Activated naive CD4-positive, alpha-beta T cell treated with Interleukin-2 at 50 U/mL for 16 hours (primary cell): ENCODE measurements at places on chromosomes 11 and 22.

GRCh38 chr11:36103933-36104530 is 160.2 kb downstream of the LDLRAD3 start:
- DNase-seq: no peak

GRCh38 chr22:19361501-19362103 is 69.9 kb downstream of the HIRA start:
- DNase-seq: no peak

- DNase-seq: no peak
These were observed 92.5 kb downstream of the CCDC83 start for GRCh38 chr11:85947431-85948272.

DNA sequence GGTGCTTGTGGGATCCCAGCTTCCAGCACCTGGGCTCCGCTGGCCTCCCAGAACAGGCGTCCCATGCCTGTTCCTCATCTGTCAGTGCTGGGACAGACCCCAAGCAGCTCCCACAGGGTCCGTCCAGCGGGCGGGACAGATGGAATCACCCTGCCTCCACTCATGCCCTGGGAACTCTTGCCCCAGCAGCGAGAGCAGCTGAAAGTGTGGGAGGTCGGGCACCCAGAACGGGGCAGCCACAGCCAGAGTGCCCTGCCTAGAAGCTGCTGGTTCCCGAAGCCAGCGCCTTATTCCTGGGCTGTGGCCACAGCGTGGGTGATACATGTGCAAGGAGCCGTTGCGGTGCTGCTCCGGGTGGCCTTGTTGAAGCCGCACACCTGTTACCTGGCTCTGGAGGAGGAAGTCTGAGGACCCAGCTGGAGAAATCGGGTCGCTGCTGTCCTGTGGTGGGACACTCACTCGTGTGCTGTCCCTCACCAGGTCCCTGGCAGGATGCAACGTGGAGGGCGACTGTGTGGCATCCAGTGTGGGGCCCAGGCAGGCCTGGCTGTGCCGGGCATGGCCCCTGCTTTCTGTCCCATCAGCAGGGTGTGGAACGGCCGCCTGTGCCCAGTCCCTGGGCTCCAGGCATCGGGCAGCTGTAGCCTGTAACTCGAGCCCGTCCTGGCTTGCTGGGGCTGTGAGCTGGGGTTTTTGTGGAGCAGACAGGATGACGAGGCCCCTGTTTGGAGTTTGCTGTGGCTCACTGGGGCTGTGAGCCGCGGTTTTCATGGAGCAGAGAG is 16.2 kb downstream of the GRAMD4 start:
- no peak for DNase-seq

DNA sequence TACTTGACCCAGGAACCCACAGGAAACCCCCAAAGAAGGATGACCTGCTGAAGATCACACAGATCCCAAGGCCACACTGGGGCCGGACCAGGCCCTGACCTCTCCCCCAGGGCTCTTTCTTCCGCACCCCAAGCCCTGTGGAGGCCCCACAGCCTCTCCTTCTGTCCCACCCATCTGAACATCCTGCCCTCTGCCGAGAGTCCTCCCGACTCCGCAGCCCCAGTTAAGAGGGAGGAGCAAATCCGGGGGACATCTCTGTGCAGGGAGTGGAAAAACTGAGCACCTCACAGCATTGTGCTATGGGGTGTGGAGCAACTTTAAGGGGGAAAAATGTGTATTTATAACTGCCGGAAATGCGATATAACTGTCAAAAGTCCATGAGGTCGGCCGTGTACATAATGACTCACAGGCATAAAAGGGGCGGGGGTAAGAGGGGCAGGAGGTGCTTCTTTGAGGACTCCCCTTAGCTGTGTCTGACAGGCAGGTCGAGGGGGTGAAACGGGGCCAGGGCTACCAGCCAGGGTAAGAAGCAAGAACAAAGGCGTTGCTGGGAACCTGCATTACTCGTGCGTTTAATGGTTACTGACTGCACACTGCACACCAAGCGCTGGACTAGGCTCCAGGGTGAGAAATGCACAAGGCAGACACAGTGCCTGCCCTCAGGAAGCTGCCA is 57.2 kb downstream of the WNT11 start:
- DNase-seq: no peak

DNA sequence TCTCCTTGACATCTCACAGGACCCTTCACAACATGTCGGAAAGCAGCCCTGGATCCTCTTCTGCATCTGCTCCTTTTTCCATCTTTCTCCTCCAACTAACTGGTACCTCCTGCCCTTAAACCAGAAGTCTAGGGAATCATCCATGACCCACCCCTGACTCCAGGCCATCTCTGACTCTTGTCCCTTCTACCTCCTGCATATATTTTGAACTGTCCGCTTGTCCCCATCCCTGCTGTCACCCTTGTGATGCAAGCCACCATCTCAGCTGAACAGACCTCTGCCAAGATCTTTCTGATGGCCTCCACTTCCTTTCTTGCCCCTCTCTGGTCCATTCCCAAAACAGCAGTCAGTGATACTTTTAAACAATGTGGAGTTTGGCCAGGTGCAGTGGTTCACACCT is 7.0 kb downstream of the RIBC2 start:
- no peak for DNase-seq

GRCh38 chr11:102467080-102467708 is 14.6 kb upstream of the TMEM123 start:
- no peak for DNase-seq

GRCh38 chr22:46507451-46508425 is 29.7 kb downstream of the CELSR1 start:
- no peak for DNase-seq

DNA sequence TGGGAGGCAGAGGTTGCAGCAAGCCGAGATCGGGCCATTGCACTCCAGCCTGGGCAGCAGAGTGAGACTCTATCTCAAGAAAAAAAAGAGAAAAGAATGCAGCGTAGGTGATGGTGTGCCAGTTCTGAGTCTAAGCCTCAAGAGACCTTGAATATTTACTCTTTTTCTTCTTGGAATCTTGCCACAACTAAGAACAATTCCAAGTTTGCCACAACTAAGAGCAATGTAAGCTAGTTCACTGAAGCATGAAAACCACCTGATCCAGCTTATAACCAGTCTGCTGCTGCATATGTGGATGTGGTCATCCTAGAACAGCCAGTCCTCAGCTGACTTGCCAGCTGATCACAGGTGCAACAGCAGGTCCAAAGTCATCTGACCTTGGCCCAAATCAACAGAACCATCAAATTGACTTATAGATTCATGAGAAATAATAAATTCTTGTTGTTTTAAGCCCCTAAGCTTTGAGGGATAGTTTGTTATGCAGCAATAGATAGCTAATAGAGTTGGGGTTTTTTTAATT is 25.4 kb upstream of the SEZ6L start:
- DNase-seq: no peak

- DNase-seq: no peak
These were observed 3.7 kb upstream of the MIEF1 start for GRCh38 chr22:39498368-39498767.
